ENCODE measurements at places on chromosomes 16 and 17. TPM values are rescaled to one million over a fixed set of nuclear protein-coding genes. Genes with fewer than 3 reads are reported as not detected.

DNA sequence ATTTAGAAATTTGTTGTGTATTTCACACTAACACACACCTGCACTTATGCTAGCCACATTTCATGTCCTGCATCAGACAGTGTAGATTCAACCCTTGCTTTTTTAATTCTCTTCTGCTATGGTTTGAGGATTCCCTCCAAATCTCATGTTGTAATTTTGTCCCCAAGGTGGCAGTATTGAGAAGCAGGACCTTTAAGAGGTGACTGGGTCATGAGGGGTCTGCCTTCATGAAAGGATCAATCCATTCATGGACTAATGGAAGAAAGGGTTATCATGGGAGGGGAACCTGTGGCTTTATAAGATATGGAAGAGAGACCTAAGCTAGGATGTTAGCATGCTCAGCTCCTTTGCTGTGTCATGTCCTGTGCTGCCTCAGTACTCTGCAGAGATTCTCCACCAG, 1032.2 kb downstream of the CDH11 start:
- DNase-seq: no peak

DNA sequence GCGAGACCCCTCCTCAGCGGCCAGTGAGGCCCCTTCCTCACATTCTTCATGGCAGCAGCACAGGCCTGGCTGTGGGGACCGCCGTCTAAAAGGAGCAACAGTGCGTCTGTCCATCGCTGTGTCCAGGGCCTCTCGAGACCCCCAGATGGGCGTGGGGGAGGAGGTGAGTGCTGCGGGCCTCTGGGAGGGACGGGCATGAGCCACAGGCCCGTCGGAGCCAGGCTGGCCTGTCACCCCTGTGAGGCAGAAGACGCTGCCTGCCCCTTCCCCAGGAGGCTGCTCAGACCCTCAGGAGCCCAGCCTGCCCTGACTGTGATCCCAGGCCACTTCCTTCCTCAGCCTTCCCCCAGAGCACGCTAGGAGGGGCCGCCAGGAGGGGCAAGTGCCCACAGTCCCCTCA, 2.1 kb upstream of the PYCR1 start:
- no peak for DNase-seq

The RRAD gene
- 1.6 TPM for total RNA-seq

- no peak for DNase-seq
Measured at GRCh38 chr16:4026854-4027253, 89.4 kb downstream of the ADCY9 start.
